ENCODE measurements at places on chromosomes 5 and 9.

DNA sequence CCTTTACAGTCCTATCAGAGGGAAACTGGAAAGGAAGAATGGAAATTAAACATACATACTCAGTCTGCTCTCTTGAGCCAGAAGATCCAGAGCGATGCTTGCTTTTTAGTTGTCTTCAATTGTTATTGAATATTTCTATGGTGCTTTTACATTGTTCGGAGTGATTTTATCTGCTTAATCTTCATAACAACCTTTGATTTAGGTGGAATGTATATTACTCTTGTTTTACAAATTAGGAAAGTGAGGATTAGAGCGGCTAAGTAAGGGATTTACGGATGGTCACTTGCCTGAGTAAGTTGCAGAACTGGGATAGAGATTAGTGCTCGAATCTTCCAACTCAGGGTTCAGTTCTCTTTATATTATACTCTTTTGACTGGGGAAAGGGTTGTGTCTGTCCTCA, 69.1 kb downstream of the PBX3 start:
- DNase-seq: no peak

- no peak for DNase-seq
These were observed 614.7 kb downstream of the TLR4 start for GRCh38 chr9:118318770-118319431.

DNA sequence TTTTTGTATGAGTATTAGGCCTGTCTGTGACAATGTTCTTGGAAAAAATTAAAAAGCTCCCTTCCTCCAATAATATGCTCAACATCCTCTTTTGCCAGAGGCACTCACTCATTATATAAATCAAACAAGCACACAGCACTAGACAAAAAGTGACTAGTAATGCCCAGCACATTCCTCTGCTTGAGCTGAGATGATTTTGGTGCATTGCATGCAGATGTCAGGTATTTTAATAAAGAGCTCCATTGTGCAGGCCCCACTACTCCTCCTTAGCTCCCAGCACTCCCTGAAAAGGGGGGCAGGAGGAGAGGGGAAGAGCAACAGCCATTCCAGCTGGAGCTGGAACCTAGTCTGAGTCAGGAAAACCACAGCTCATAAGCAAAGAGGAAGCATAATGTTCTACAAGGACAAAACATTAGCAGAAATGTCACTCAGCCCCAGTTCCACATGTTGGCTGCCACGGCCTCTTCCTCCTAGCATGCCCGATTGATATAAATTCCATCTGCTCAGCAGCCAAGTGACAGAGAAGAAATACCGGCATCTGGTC, 348.5 kb downstream of the BNC2 start:
- no peak for DNase-seq

- no peak for DNase-seq
These were observed 149.7 kb upstream of the COL5A1 start for GRCh38 chr9:134491856-134492255.

GRCh38 chr5:14506661-14507060, 74.9 kb upstream of the OTULINL start:
- DNase-seq: no peak

DNA sequence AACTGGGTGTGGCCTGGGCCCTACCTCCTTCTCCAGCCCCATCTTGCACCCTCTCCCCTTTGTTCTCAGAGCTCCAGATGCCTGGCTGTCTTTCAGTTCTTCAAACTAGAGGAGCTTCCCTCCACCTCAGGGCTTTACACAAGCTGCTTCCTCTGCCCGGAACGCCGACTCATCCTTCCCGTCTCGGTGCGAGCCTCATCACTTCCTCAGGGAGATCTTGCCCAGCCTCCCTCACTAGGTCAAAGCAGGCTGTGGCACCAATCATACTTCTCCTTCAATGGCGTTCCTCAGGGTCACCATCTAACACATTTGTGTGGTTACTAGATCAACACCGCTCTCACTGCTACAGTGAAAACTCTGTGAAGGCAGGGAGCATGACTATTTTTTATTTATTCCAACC, 56.2 kb upstream of the ZSWIM6 start:
- DNase-seq: peak; percentile 52

DNA sequence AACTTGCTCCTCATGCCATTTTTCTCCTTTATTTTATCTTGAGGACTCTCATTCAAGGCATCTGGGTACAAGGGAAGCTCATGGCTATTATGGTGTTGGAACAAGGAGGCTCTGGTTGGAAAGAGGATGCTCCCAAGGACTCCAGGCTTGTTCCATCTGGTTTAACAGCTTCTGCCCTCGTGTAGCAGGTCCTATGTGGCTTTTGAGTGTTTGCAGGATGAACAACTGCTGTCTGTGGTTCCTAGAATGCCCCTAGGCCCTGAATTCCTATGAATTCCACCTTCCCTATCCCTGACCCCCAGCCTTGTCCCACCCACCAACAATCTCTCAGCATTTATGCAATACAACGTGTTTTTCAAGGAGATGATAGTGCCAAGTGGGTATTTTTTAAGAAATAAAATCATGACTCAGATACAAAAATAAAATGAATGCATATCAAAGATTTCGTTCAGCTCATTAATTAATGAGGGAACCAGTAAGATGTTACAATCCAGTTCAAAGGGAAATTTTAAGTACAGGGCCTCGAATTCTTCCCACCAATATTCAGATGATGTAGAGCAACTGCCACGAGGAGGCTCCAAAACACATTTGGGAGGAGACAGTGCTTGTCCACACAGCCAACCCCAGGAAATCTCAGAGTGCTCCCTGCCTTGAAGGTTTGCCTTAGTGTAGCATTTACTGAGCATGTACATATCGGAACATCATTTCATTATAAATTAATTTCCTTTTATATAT, 182.0 kb downstream of the MUSK start:
- no peak for DNase-seq

GRCh38 chr5:168332042-168332441, 40.6 kb downstream of the WWC1 start:
- no peak for DNase-seq

DNA sequence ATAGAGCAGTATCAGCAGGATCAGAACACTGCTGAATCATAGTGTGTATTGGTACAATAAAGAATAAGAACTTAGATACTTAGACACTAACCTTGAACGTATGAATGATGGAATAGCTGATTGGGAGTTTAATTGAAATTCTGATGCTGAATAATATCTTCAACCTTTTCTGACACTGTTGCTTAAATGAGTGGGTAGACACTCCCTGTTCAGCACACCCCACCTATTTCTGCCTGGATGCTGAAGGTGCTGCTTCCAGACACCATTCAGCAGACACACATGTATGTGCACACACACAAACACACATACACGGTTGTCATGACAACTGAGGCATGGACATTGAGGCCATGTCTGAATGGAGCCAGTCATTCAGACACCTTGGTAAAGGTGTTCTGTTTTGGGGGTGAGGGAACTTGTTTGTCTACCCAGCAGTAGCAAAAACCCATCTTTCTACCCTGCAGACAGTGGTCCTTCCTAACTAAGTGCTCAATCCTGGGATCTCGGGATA, 54.3 kb downstream of the TMEM215 start:
- no peak for DNase-seq

GRCh38 chr9:129852579-129852978, 17.3 kb downstream of the USP20 start:
- no peak for DNase-seq

- peak; percentile 59 for DNase-seq
These were observed 76.4 kb downstream of the EHMT1 start for GRCh38 chr9:137694962-137695875.

GRCh38 chr5:94086194-94086593, 344.8 kb upstream of the POU5F2 start:
- DNase-seq: no peak

- DNase-seq: no peak
These were observed 256.7 kb upstream of the NREP start for GRCh38 chr5:112013660-112014059.

DNA sequence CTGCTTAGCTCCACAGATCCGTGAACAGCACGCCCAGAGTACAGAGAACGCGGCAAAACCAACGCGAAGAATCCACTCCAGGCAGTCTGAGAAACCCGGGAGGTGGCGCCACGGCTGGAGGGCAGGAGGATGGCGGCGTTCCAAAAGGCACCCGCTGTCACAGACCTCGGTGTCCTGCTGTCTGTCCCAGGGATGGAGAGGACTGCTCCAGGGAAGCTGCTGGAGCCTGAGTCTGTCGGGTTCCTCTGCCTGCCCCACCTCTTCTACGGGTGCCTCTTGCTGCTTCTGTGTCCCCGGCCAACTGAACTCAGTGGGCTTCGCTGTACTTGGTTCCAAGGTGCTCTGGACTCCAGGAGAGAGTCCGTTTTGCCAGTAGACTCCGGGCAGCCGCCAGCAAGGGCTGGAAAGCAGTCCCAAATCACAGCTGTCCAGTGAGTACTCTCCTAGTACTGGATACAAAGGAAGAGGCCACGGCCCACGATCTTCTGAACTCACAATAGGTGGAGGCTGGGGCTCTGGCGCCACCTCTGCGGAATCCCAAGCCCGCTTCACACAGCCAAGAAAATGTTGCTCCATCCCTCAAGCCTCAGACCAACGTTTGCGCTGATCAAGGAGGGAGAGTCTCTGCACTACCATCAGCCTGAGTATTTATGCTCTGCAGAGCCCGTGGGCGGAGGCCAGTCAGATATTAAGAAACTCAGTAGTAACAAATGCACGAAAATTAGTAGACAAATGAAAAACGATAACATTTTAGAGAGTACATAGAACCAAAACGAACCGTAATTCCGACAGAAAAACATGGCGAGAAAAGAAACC, 440 bp downstream of the ANXA2R start:
- DNase-seq: no peak

DNA sequence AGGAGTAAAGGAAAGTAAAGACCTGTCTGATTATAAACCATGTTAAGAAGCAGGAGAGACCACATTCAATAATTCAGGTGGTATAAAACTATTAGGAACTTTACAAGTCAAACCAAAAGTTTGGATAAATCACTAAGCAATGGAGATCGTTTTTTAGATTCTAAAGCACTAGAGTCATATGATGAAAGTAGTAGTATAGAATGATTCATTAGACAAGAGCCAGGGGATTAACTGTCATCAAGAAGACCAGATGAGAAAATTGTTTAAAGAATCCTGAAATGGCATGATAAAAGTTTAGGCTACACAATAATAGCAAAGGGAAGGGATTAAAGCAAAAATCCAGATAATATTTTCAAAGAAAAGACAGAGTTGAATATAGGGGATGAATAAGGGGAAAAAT, 12.9 kb upstream of the CARNMT1 start:
- DNase-seq: no peak

GRCh38 chr9:114307899-114308267, 15.0 kb upstream of the ORM1 start:
- DNase-seq: no peak

Measured in substantia nigra (tissue), 51 donors.